ENCODE measurements at places on chromosomes 1 and 21.

GRCh38 chr1:230334447-230334837, 91.7 kb downstream of the PGBD5 start:
- no peak for DNase-seq

DNA sequence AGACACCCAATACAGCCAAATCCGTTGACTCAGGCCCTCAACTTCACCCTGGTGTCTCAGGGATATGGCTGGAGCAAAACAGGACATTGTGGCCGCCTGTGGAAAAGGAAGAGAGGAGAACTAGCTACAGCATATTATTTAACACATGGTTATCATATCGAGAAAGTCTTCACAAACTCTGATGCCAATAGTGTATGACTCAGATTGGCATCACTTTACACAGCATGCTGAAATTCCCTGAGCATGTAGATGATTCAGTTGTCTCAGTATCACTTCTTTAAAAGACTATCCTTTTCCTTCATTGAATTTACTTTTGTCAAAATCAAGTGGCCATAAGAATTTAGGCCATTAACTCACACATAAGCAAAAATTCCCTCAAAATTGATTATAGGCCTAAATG, 20.1 kb downstream of the HSD3B2 start:
- no peak for DNase-seq

GRCh38 chr1:14514739-14515138, 83.7 kb upstream of the KAZN start:
- DNase-seq, result no peak

DNA sequence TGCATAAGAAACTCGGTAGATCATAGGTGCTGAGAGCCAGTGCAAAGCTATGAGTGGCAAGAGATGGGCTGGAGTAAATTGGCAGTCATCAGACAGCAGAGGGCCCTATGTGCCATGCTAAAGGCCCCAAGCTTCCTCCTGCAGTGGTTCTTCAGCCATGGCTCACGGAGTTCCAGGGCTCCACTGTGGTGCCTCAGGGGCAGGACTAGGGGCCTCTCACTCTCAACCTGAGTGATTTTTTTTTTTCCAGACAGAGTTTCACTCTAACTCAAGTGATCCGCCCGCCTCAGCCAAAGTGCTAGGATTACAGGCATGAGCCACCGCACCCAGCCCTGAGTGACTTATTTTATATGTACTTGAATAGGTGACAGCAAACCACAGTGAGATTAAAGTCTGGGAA, 10.4 kb upstream of the GJA8 start:
- peak; percentile 21 for DNase-seq

- no peak for DNase-seq
Measured at GRCh38 chr1:30488324-30488913, 235.0 kb downstream of the MATN1 start.

GRCh38 chr1:161175771-161176453, 1.4 kb downstream of the B4GALT3 start:
- DNase-seq, result no peak

DNA sequence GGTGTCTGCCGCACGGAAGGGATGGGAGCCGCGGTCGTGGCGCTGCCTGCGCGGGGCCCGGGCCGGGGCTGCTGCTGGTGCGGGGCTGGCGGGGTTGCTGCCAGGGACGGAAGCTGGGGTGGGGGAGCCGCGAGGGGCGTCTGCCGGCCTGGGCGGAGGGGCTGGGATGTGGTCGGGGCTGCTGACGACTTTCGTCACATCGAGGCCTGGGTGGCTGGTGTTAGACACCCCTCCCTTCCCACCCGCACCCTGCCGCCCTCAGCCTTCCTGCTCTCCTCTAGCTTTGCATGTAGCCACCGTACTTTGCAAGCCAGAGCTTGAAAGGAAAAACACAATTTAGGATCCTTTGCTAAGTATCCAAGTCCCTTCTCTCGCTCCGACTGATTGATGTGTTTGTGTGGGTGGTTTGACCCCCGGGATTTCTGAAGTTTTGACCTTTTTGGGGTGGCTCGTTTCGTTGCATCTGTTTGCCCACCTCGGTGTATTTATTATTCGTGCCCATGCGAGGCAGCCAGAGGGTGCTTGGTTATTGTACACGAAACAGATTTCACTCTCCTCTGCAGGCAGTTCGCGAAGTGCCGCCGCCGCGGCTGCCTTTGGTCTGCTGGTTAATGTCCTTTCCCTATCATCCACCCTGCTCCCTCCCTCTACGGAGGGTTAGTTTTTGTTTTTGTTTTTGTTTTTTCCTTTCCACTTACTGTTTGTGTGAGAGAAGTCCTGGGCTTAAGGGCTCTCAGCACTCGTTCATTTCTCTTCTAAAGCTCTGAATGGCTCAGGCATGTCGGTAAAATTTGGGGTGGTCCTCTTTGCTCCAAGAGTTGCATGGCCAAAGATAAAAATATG, 868 bp downstream of the C1orf21 start:
- DNase-seq, result peak; percentile 49

- DNase-seq, result no peak
Measured at GRCh38 chr1:112636597-112637253, 17.1 kb downstream of the CAPZA1 start.

DNA sequence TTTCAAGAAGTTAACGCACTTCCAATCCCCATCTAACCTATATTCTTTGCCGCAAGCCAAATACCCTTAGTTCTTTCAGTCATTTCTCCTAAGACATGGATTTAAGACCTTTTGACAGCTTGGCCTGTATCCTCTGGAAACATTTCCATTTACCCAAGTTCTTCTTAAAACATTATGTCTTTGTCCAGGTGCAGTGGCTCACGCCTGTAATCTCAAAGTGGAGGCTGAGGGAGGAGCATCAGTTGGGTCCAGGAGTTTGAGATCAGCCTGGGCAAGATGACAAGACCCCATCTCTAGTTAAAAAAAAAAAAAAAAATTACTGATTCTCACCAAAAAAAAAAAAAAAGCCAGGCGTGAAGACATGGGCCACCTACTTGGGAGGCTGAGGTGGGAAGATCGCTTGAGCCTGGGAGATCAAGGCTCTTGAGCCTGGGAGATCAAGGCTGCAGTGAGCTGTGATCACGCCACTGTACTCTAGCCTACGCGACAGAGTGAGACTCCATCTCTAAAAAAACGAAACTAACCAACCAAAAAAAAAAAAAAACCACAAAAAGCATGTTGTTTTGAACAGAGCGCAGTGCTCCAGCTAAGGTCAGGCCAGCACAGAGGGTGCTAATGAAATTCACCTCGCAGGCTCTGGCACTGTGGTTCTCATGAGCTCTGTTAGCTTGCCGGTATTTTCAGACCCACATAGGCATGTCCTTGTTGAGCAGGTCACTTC, 36.0 kb downstream of the NUAK2 start:
- DNase-seq, result peak; percentile 60

DNA sequence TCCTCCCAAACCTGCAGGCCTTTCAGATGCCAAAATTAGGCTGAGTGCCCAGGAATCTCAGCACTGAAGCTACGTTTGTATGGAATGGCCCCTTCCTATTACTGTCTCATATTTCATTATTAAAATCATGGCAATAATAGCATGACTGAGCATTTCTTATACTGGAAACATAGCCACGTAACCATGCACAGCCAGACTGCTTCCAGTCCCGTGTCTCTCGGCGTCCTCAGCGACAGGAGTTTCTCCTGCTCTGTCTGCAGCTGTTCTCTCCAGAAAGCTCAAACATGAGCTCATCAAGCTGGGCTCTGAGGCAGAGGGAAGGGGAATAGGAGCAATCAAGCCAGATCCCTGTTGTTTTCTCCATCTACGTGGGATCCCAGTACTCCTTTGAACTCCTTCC, 104.0 kb downstream of the CDC7 start:
- no peak for DNase-seq

- DNase-seq, result no peak
Measured at GRCh38 chr21:35266546-35266945, 217.4 kb upstream of the RUNX1 start.

DNA sequence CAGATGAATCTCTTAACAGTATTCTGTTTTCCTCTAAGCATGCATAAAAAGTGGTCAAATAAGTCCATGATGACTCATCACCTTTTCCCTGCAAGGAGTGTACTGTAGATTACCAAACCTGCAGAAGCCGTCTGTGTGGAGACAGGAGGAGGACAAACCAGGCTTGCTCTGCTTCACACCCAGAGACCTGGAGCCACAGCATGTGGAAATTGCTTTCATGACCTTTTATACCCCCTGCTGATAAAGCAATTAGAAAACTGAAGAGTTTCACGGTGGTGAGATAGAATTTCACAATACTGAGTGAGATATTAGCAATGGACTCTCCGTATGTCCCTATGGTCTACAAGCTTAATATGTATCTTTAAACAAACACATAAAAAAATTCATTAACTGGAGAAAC, 9.4 kb downstream of the CORT start:
- peak; percentile 92 for DNase-seq

- no peak for DNase-seq
Measured at GRCh38 chr1:2629627-2630497, 3.0 kb downstream of the MMEL1 start.

GRCh38 chr1:63506782-63507181, 16.2 kb downstream of the ITGB3BP start:
- no peak for DNase-seq

- DNase-seq, result no peak
Measured at GRCh38 chr1:159122005-159122621, 45.5 kb upstream of the AIM2 start.

DNA sequence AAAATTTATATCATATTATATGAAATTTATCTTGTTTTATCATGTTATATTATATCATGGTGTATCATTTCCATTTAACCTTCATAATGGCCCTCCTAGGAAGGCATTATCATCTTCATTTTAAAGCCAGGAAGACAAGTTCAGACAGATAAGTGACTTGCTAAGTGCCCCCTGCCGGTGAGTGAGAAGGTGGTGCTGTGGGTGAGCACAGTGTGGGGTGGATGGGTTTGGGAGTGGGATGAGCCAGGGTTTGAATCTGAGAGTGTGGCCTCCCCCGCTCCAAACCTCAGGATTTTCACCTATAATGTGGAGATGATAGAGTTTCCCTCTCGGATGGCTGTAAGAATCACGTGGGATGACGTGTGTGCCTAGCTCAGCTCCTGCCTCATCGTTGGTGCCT, 108.7 kb upstream of the IGSF21 start:
- peak; percentile 6 for DNase-seq

DNA sequence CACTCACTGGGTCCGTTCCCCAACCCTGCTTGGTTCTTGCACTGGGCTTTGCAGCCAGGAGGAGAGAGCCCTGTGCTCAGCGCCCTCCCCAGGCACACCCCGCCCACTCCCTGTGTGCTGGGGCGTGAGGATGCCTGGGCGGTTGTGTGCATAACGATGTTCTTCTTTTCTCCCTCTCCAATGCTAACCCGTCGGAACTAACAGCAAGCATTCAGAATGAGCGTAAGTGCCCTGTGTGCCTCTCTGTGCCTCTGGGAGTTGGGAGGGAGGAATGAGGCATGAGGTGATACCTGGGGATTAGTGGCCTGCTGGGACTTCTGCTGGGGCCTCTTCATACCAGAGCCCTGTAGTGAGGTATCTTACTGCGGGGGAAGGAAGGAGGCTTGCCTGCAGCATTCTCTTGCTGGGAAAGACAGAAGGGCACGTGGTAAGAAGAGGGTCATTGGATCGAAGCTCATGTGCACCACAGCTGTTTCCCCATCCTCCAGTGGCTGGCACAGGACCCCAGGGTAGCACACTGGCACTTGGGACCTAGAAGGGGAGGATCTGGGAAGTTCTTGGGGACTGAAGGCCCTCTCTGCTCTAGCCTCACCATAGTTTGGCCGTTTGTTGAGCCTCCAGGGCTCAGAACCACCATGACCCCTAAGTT, 79.8 kb downstream of the NFASC start:
- no peak for DNase-seq

DNA sequence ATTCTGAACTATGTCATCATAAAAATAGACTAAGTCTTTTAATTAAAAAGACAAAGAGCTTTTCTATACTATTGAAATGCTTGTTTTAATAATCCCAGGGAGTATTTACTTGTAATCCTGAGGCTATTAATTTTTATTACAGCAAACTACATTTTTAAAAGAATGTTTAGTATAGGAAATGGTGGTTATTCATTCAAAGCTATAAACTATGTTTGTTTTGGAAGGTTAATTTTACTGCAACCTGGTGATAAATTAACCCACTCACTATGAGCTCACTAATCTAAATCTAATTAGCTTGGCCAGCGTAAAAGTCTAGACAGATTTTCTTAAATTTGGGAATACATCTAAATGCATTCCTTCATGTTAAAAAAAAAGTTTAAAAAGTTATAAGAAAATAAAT, 13.8 kb upstream of the EYA3 start:
- no peak for DNase-seq

- DNase-seq, result no peak
Measured at GRCh38 chr1:230878591-230878990, 10.3 kb upstream of the C1orf198 start.

- DNase-seq, result no peak
Measured at GRCh38 chr1:247434005-247434404, 18.0 kb downstream of the NLRP3 start.

GRCh38 chr1:162908780-162909179, 47.8 kb upstream of the CCDC190 start:
- DNase-seq, result no peak
